ENCODE measurements at places on chromosomes 2 and 18. TPM values are rescaled to one million over a fixed set of nuclear protein-coding genes. Genes with fewer than 3 reads are reported as not detected.

GRCh38 chr2:238449909-238450417 is 23.2 kb downstream of the ASB1 start:
- DNase-seq, result peak; percentile 35

GRCh38 chr2:215723631-215724011 is 287.8 kb upstream of the FN1 start:
- no peak for DNase-seq

DNA sequence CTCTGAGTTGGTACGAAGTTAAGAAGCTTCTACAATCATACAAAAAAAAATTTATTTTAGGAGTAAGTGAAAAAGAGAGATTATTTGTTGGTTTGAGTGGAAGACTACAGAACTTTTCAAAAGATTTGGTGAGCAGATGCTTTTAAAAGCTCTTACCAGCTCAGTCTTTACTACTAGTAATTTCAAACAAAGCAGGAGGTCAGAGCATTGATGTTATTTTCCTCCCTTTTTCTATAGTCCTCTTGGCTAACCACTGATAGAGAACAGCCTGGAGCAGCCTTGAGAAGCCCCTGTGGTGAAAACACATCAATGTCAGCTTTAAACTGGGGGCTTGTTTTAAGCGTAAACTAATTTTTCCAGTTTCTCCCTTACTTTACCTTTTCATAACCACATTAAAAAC is 559.3 kb upstream of the CDH2 start:
- DNase-seq, result no peak

GRCh38 chr2:119517433-119517832 is 6.8 kb downstream of the SCTR start:
- DNase-seq, result peak; percentile 19

DNA sequence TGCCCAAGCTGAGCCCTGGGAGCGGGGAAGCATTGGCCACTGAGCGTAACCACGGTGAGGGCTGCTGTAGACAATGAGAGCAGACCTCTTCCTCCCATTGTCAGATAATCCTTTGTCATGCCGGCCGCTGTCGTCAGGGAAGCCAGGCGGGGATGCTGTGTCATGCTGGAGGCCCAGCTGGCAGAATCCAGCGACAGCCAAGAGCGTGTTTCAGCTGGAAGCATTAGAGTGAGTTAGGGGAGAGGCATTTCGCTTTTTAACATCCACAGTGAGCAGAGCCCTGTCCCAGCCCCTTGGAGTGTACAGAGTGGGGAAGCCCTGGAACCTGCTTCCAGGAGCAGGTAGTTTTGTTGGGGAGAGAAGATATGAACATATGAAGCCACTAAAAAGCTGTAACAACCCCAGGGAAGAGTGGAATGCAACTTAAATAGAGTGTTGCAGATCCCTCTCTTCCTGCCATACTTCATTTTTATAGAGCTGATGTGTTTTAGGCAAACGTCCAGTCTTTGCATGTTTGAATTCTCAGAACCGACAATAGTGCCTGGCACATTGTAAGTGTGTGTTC is 7.0 kb downstream of the CTIF start:
- peak; percentile 83 for DNase-seq

- DNase-seq, result no peak
These were observed 8.4 kb downstream of the SCLY start for GRCh38 chr2:238069021-238069709.

DNA sequence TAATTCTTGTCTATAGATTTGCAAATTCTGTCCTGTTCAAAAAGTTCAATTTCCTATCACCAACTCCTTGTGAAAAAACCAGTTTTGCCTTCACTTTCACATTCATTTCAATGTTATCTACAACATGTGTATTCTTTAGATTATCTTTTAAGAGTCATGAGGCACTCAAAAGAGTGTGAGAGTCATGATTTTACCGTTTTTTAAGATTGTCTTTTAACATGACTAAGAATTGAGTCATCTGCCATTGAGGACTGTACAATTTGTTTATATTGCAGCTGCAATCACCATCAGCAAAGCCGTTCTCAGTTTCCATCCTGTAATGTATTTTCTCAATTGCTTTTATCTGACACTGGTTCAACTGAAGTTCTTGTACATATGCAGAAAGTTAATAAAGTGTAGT is 275.8 kb downstream of the LNPK start:
- DNase-seq, result peak; percentile 53

DNA sequence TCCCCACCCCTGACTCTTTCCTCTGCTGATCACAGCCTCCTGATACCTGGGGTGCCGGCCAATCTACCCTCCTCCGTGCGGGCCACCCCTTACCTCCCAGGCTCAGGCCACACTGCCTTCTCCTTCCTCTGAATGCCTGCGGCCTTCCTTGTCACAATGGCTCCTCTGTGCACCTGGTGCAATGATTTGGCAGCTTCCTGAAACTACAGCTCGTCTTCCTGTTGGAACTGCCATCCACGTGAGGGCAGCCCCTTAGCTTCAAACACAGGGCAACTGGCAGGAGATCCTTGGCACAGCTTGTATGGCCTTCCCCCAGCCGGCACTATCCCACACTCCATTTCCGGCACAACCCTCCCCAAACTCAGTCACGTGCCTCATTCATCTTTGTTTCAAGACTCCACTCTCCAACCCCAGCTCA is 69.0 kb downstream of the STPG4 start:
- no peak for DNase-seq

DNA sequence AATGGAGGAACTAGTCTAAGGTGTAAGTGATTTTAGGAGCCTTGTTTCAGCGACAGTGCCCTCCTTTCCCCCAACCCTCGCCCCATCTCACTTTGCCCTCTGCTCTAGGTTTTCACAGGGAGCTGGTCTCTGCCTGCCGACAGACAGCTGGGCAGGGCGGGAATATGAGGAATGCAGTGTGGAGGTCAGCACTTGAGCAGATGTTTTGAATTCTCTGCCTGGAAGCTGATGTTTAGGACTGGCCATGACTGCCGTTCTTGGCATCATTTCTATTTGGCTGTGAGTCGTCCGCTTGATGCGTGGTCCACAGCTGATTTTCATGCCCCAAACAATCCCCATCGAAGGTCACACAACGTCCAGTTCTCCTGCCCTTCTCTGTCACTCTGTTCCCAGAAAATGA is 55.1 kb upstream of the SIX3 start:
- DNase-seq, result no peak

GRCh38 chr2:38220164-38220563 is 144.2 kb upstream of the CYP1B1 start:
- no peak for DNase-seq

- no peak for DNase-seq
These were observed 313.2 kb downstream of the RND3 start for GRCh38 chr2:150174056-150174805.

- no peak for DNase-seq
These were observed 2.3 kb downstream of the RAB11FIP5 start for GRCh38 chr2:73110168-73111072.

- no peak for DNase-seq
These were observed 15.0 kb downstream of the CERS6 start for GRCh38 chr2:168471163-168471475.

- DNase-seq, result no peak
These were observed 52.0 kb downstream of the FTCDNL1 start for GRCh38 chr2:199798831-199799580.

GRCh38 chr2:85607268-85608215 is 4.3 kb downstream of the C2orf68 start:
- no peak for DNase-seq

GRCh38 chr2:36671731-36672130 is 24.8 kb upstream of the VIT start:
- DNase-seq, result no peak

DNA sequence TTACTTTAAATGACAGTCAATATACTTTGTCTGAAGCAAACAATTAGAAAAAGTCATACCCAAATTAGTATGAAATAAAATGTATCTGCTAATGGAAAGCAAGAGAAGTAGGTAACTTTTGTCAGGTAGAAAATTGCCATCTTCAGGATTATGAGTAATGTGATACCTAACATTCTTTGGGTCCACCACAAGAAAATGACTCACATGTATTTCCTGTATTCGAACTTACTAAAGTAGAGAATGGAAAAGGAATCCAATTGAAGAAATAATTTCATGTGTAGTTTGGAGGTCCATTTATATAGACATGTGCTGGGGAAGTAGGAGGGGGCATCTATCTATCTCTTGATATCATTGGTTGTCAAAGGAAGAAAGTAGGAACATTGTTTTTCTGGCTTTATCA is 636.2 kb upstream of the CHAC2 start:
- DNase-seq, result peak; percentile 28

DNA sequence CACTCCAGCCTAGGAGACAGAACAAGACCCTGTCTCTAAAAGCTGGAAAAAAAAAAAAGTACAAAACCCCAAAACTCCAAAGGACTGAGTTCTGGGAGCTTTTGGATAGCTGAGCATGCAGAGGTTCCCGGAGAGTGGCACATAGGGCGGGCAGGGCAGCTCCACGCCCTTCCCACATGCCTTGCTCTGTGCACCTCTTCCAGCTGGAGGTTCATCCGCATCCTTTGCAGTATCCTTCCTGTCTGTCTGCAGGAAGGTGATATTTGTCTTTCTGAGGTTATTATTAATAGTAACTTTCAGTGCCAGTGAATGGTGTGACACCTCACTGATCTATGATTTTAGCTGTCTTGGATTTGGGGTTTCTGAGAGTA is 70.2 kb downstream of the INPP4A start:
- DNase-seq, result no peak

GRCh38 chr2:38068234-38068633 is 7.7 kb downstream of the CYP1B1 start:
- DNase-seq, result no peak

GRCh38 chr2:221144909-221145308 is 427.2 kb downstream of the EPHA4 start:
- DNase-seq, result no peak

DNA sequence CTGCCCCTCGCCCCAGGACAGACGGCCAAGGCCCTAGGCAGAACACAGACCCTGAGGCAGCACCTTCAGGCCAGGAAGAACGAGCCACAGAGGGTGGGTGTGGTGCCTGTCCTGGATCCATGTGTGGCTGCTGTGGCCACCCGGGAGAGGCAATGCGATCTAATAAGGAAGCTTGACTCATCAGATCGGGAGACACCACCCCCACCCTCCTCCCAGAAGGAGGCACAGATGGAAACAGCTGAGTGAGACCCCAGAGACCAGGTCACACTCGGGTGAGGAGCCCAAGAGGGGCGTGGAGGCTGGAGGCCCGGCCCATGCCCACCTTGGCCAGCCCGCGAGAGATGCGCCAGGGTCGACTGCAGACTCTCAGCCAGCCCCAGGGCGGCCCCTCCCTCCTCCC is 20.3 kb downstream of the KCNG2 start:
- no peak for DNase-seq

DNA sequence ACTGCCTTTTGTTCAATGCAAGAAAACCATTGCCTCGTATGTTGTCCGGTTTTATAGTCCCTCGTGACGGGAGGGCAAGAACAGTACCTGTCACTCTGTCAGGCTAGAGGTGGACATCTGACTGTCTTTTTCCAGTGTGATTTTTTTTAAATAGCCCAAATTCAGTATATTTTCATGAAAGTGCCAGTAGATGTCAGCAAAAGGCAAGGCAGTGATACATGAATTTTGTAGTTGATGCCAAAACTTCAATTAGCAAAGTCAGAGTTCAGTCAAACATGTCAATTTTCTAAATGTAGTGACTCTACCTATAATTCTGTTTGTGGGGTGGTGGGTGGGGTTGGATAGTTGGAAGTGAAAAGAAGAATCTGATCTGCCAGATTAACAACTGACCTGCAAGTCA is 296.0 kb upstream of the MC4R start:
- DNase-seq, result no peak

GRCh38 chr2:161991991-161992390 is 82.0 kb downstream of the DPP4 start:
- DNase-seq, result no peak

- DNase-seq, result no peak
These were observed 101.5 kb downstream of the KLF7 start for GRCh38 chr2:207064128-207064690.

GRCh38 chr2:234249873-234250272 is 199.4 kb downstream of the SPP2 start:
- DNase-seq, result peak; percentile 79

DNA sequence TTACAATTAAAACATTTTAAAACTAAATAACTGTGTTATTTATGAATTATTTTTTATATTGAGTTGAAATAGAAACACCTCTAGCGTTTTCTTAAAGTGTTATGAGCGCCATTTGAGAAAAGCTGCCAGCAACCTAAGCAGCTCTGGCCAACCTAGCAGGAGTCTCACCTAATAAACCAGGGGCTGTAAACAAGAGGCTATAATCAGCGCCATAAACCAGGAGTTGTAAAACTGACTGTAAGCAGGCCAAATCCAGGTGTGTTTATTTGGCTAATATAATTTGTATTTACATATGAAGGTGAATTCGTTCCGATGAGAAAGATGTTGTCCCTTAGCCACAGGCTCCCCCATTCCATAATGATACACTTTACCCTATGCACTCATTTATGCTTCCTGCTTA is 34.7 kb downstream of the LRRTM1 start:
- DNase-seq, result no peak

- DNase-seq, result peak; percentile 87
These were observed 69.9 kb upstream of the FAM136A start for GRCh38 chr2:70371753-70372152.

- DNase-seq, result no peak
These were observed 783 bp downstream of the DPP4 start for GRCh38 chr2:162072976-162073887.

- DNase-seq, result no peak
These were observed 4.7 kb downstream of the LBH start for GRCh38 chr2:30235859-30236535.

GRCh38 chr18:48913775-48914174 is 37.0 kb downstream of the SMAD7 start:
- DNase-seq, result no peak

- no peak for DNase-seq
These were observed 703.4 kb downstream of the MBD2 start for GRCh38 chr18:53521068-53521467.

The ANKRD62 gene
- total RNA-seq, result not detected

The CTAGE1 gene
- 0.23 TPM for total RNA-seq

The TTL gene
- 45.8 TPM for total RNA-seq

The MERTK gene
- total RNA-seq, result not detected

The DSC3 gene
- not detected for total RNA-seq

The ADI1 gene
- total RNA-seq, result 75.5 TPM

The TOGARAM2 gene
- total RNA-seq, result not detected

The OTOF gene
- total RNA-seq, result not detected

The NPHP1 gene
- 5.4 TPM for total RNA-seq

The DES gene
- not detected for total RNA-seq

The MFSD2B gene
- 0.16 TPM for total RNA-seq

The PAX8 gene
- total RNA-seq, result 0.74 TPM

The LMAN1 gene
- 133 TPM for total RNA-seq

The ZNF638 gene
- 61.1 TPM for total RNA-seq

The CXCR1 gene
- total RNA-seq, result not detected

The RNF152 gene
- total RNA-seq, result 68.4 TPM

The LIMS4 gene
- 1.2 TPM for total RNA-seq
